ENCODE measurements at places on chromosomes 16 and 17. TPM values are rescaled to one million over a fixed set of nuclear protein-coding genes. Genes with fewer than 3 reads are reported as not detected.

The PRSS21 gene
- total RNA-seq: 0.89 TPM

The ABCC11 gene
- not detected for total RNA-seq

The CHST4 gene
- not detected for total RNA-seq

The SLC13A5 gene
- 0.38 TPM for total RNA-seq

The TEPSIN gene
- total RNA-seq: 6.5 TPM

The PSMC3IP gene
- 2.8 TPM for total RNA-seq

The IRF8 gene
- 5.1 TPM for total RNA-seq

The SRSF1 gene
- total RNA-seq: 329 TPM

The SLC6A2 gene
- total RNA-seq: not detected

The GP2 gene
- not detected for total RNA-seq

The ZNF771 gene
- total RNA-seq: 14.0 TPM

DNA sequence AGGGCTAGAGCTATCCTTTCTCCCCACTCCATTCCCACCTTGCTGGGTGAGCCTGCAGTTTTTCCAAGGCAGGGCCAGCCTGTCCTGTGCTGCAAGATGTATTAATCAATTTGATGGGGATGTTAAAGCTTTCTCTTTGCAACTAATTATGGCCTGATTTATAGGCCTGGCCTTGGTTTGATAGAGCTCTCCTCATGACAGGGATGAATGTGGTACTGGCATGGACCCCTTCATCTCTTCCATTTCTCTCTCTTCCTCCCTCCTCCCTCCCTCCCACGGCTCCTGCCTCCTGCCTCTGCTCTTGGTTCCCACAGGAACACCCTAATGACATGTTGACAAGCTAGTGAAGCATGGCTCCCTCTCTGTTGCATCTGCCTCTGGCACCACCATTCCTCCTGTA lies 47.2 kb upstream of the SKAP1 start:
- DNase-seq: no peak

GRCh38 chr16:57754354-57755060 lies 18.9 kb downstream of the KATNB1 start:
- DNase-seq: no peak

DNA sequence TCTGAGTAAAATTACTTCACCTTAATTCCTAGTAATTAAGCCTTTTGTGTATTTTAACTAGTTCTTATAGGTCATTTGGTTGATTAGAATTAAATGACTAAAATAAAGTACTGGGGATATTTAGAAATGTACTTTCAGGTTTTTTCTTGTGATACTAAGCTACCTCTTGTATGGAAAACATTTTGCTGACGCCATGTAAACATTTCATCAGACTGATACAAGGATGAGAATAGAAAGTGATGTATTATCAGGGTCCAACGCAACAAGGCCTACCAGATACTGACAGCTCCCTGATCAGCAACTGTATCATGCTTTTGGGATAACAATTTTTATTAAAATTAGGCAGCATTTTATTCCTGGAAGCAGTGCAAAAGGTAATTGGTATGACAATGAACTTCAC lies 1.7 kb downstream of the SMARCE1 start:
- no peak for DNase-seq

- DNase-seq: peak; percentile 47
Observed at GRCh38 chr16:4330277-4330874, 14.5 kb downstream of the GLIS2 start.

DNA sequence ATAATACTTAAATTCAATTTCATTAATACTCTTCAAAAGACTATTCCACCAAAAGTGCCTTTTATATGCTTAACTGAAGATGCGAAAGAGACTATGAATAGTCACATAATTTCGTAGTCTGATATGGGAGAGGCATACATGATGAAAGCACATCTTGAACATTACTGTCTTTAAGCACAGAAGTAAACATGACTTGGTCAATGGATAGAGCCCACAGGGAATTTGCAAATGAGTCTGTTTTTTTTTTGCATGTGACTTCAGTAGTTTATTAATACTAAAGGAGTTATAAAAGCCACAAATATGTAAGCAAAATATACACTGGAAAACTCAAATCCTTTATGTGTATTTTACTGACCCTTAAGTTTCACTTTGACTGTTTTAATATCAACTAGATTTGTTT lies 15.9 kb downstream of the ADPRM start:
- no peak for DNase-seq

DNA sequence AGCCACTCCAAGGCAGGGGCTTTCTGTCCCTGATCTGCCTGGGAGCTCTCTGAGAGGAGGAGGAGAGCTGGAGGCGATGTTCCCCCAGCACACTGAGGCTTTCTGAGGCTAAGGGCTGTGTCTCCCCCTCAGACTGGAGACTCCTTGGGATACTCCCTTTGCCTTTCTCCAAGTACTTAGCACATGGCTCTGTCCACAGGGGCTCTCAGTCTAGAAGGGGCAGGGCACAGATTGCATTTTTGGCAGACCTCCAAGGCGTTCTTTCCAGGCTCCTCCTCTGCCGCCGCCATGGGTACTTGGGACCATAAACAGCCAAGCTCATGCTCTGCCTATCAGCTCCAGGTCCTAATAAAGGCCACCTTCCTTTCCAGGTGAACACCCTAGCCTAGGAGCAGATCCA lies 1.8 kb upstream of the GIP start:
- DNase-seq: no peak

- DNase-seq: no peak
Observed at GRCh38 chr16:86988920-86989696, 328.1 kb downstream of the C16orf95 start.

DNA sequence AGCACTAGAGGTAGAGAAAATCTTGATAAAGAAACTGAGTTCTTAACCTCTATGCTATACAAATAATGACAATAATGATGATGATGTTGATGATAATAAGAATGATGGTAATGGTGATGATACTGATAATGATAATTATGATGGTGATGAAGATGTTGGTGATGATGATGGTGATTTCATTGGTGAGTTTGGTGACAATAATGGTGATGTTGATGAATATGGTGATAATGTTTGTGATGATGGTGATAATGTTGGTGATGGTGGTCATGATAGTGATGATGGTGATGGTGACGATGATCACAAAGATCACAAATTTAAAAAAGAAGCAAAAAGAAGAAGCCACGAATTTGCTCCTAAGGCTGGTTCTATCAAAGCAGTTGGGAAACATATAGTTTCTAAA lies 519.0 kb upstream of the C16orf82 start:
- DNase-seq: no peak

- no peak for DNase-seq
Observed at GRCh38 chr17:4229627-4230541, 33.9 kb downstream of the ANKFY1 start.

GRCh38 chr16:11302977-11303376 lies 21.8 kb upstream of the PRM1 start:
- DNase-seq: no peak

DNA sequence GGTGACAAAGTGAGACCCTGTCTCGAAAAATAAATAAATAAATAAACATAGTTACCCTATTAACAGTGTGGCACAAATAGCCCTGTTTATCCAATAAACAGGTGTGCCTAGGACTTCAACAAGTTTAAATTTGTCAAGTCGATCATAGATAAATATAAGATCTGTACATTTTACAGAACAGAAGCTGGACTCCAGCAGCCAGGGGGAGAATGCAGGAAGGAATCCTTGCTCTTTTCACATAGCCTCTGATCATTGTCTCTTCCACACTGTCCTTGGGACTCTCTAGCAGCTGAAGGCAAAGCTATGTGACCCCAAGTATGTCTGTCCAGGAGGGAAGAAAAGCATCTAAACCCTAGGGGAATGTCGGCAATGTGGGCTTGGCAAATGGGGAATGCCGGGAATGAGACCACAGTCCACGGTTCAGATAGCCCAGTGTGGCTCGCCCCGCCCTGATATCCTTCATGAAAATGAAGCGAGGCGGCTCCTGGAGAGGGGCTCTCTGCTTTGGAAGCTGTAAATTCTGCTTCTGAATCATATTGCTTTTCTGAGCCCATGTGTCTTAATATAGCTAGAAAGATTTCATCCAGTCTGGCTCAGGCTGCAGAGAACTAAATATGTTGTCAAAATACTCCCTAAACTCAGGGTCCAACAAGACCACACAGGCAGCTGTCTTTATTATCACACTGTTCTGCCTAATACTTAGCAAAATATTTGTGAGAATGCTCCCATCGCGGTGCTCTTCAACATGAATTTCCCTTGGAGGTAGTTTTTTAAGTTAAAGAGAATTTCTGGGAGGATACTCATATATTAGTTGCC lies 24.9 kb upstream of the GRB2 start:
- DNase-seq: no peak

GRCh38 chr17:9217151-9218056 lies 196.1 kb downstream of the NTN1 start:
- DNase-seq: no peak

- peak; percentile 57 for DNase-seq
Observed at GRCh38 chr16:57628008-57628781, at the start of gene ADGRG1. ADGRG1 (plus strand) TSS chr16:57628630; CDS start chr16:57650288, 21,658 bp downstream.

DNA sequence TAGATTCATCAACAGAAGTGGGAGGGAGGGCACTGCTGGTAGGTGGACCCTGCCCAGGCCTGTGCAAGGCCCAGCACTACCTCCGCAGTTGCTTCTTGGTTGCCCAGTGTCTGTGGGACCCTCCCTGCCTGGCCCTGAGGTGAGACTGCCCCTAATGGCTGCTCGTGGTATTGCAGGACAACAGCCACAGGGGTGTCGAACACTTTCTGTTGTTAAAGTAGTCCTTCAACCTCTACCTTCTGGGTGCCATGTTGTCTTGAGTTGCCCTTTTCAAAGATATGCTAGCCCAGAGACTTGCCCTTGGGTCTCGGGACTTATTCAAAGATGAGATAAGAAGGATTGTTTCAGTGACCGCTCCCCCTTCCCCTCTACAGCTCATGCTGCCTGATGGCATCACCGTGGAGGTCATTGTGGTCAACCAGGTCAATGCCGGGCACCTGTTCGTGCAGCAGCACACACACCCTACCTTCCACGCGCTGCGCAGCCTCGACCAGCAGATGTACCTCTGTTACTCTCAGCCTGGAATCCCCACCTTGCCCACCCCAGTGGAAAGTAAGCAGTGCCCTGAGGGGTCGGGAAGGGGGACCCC lies 29.1 kb downstream of the AKAP1 start:
- peak; percentile 14 for DNase-seq

GRCh38 chr16:30669903-30670824 lies 11.9 kb downstream of the FBRS start:
- no peak for DNase-seq

DNA sequence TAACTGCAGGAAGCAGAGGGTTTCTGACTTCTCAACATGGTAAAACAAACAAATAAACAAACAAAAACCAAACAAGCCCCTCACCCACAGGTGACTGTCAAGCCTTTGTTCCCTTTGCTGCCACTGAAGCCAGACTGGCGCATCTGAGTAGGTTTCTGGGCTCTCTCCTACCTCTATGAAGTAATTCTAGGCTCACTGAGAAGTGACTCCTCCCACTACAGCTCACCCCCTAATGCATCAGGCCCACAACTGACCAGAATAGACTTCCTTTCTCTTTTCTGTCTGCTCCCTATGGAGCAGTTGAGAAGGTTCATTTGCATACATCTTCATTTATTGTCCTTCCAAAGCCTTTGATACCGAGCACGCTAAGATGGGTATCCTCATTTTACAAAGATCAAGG lies 77.0 kb upstream of the CCL2 start:
- DNase-seq: no peak

- DNase-seq: no peak
Observed at GRCh38 chr17:50844117-50844700, 8.8 kb downstream of the WFIKKN2 start.

DNA sequence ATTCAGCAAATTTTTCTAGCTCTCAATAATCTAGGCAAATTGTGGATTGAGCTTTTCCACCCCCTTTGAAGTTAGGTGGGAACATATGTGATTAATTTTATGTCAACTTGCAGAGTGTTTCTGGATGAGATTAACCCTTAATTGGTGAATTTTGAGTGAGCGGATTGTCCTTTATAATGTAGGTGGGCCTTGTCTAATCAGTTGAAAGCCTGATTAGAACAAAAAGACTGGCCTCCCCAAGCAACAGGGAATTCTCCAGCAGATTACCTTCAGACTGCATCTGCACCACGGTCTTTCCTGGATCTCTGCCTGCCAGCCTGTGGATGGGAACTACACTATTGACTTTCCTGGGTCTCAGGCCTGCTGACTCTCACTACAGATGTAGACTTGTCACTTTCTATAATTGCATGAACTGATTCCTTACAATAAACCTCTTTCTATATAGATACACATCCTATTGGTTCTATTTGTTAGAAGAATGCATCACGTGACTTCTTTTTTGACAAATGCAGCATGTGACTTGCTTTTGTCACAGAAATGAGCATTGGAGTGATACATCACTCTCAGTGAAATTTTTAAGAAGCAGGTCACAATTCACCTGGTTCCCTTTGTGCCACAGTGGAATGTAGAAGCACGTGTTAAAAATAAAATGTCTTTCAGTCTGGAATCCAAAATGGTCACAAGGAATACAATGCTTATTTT lies 1038.3 kb downstream of the CDH11 start:
- no peak for DNase-seq

DNA sequence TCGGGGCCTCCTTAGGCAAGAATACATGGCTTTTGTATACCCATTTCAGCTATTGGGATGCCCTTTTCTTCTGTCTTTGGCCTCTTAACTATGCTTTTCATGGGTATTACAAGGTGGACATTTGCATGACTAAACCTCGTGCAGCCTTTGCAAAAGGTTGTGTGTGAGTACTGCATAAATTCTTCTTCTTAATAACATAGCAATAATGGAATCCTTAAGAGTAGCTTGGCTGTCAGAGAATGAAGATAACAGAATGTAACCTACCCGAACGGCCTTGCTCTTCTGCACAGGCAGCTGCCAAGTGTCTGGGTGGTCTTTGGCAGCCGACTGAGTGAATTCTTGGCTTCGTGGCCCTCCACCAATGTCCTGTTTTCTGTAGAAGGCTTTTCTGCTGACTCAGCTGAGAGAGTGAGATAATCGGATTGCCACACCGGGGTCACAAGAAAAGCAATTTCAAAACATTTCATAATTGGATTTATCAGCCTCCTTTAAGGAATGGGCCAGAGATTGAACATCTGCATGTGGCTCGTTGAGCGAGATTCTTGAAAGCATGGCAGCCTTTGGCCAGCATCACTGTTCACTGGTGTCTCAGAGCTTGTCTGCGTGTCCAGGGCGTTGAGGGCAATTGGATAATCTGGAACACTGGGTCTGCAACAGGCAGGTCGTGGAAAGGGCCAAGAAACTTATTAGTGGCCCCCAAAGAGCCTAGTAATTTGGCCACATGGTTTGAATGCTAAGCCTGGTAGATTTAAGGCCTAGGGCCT lies 13.4 kb downstream of the IRF8 start:
- no peak for DNase-seq

- DNase-seq: no peak
Observed at GRCh38 chr17:70934231-70934630, 764.9 kb downstream of the KCNJ2 start.

- no peak for DNase-seq
Observed at GRCh38 chr16:19835968-19836421, 48.7 kb downstream of the GPRC5B start.
